ENCODE measurements at places on chromosomes 2 and 18.

- DNase-seq = no peak
These were observed 193.8 kb upstream of the SP5 start for GRCh38 chr2:170521299-170521698.

- DNase-seq = no peak
These were observed 812.5 kb upstream of the CHAC2 start for GRCh38 chr2:52955079-52955478.

GRCh38 chr2:174051741-174052583 lies 86.8 kb upstream of the SP3 start:
- DNase-seq = no peak

DNA sequence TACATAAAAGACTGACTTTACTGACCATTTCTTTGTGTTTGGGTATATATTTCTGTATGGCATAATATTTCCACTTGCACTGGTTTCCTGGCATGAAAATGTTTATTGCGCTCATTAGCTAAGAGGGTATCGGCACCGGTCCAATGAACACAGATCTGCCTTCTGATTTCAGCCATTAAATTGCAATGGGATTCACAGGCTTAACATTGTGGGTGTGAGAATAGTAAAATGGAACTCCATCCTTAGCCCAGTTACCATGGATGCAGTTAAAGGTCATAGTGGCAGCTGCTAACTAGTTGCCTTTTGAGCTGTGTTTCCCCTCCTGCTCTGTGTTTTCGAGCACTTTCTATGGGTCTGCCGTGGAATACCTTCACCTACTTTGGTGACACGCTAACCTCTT lies 352.6 kb upstream of the POU3F3 start:
- DNase-seq = no peak

DNA sequence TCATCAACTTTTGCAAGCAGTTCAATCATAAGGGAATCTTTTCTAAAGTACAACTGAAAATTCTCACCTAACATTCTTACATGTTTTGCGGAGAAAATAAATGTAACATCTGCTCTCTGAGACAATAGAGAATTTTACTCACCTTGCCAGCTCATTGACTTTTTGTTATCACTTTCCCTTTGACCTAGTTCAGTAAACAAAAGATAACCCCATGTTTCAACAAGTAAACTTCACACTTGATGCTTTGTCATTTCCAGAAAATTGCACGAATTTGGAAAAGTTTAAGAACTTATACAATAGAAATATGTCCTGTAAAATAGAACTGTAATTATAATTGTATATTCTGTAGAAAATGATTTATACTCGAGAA lies 1110.0 kb upstream of the ACVR2A start:
- no peak for DNase-seq

- no peak for DNase-seq
These were observed 53.1 kb downstream of the CWC22 start for GRCh38 chr2:179954026-179954425.

GRCh38 chr2:109279243-109279860 lies 150.3 kb downstream of the SH3RF3 start:
- no peak for DNase-seq

- no peak for DNase-seq
These were observed 7.4 kb downstream of the DLX2 start for GRCh38 chr2:172095146-172095904.

All from activated CD4-positive, alpha-beta T cell treated with anti-CD3 and anti-CD28 coated beads, Interleukin-2, amount 50 U/mL, for 24 hours (primary cell).